Mesothelial cell of epicardium (in vitro differentiated cells): ENCODE measurements at places on chromosomes 1 and 21.

- no peak overlapping the region for H3K4me3 ChIP-seq
- H3K4me1 ChIP-seq: peaks cover 6% of the 10 kb centered on the region
- H3K27me3 ChIP-seq: peaks cover 27% of the 10 kb centered on the region
- no peak for DNase-seq
- H3K27ac ChIP-seq: no peak overlapping the region
These were observed 72.2 kb upstream of the C1orf87 start for GRCh38 chr1:60145771-60146170.

DNA sequence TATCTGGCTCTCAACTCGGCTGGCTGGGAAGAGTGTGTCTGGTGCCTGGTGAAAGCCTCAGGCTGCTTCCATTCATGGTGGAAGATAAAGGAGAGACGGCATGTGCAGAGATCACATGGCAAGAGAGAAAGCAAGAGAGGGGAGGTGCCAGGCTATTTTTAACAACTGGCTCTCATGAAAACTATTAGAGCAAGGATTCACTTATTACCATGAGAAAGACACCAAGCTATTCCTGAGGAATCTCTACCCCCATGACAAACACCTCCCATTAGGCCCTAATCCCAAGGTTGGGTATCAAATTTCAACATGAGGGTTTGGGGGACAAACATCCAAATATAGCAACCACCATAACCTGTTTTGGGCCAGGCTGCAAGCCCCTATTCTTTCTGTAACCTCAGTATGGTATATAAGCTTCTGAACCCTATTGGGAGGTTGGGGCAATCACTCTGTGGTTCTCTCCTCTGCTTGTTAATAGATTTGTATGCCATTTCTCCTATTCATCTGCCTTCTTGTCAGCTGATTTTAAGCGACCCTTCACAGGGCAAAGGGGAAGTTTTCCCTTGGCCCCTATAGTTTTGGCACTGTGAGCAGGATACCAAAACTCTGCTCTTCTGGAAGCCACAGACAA lies 179.0 kb upstream of the TNR start:
- H3K4me1 ChIP-seq: peaks cover 21% of the 10 kb centered on the region
- H3K36me3 ChIP-seq: peaks cover 23% of the 10 kb centered on the region
- no peak overlapping the region for H3K27ac ChIP-seq
- H3K4me3 ChIP-seq: no peak overlapping the region
- H3K27me3 ChIP-seq: no peaks in the 10 kb centered on the region

- H3K36me3 ChIP-seq: no peaks in the 10 kb centered on the region
- no peak for DNase-seq
- no peaks in the 10 kb centered on the region for H3K27me3 ChIP-seq
- H3K27ac ChIP-seq: peak overlapping the region; percentile 42
These were observed 60.4 kb downstream of the IL12RB2 start for GRCh38 chr1:67368046-67368514.

DNA sequence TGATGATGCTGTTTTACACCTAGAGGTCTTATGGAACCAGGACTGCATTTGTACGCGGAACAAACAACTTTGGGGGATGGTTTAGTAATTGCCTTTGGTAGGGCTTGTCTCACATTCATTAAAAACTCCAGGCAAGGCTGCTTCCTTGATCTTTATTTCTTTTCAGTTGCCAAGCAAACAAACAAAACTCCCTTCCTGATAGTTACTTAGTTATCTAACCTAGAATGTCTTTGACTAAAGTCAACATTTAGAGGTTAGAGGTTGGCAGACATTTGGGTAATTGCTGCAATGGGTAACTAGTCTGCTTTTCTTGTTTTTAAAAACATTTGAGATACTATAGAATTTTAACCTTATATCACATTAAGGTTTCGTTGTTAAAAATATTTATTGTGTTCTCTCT lies 500.9 kb upstream of the PTBP2 start:
- H3K36me3 ChIP-seq: no peaks in the 10 kb centered on the region
- H3K4me1 ChIP-seq: peaks cover 2% of the 10 kb centered on the region
- DNase-seq: no peak
- H3K27ac ChIP-seq: no peak overlapping the region
- no peaks in the 10 kb centered on the region for H3K27me3 ChIP-seq
- no peak overlapping the region for H3K4me3 ChIP-seq

GRCh38 chr1:32466761-32467160 lies 1.9 kb downstream of the ZBTB8B start:
- DNase-seq: no peak
- no peaks in the 10 kb centered on the region for H3K27me3 ChIP-seq
- H3K36me3 ChIP-seq: no peaks in the 10 kb centered on the region
- H3K4me1 ChIP-seq: peaks cover 14% of the 10 kb centered on the region
- no peak overlapping the region for H3K27ac ChIP-seq

GRCh38 chr1:84570436-84571149 lies 3.6 kb downstream of the CTBS start:
- no peak overlapping the region for H3K27ac ChIP-seq
- no peak overlapping the region for H3K4me3 ChIP-seq
- peaks cover 18% of the 10 kb centered on the region for H3K36me3 ChIP-seq

- no peaks in the 10 kb centered on the region for H3K36me3 ChIP-seq
- peak overlapping the region; percentile 87 for H3K27ac ChIP-seq
- H3K4me3 ChIP-seq: peak overlapping the region; percentile 1
These were observed 205.7 kb downstream of the FOXD2 start for GRCh38 chr1:47643306-47644211.

DNA sequence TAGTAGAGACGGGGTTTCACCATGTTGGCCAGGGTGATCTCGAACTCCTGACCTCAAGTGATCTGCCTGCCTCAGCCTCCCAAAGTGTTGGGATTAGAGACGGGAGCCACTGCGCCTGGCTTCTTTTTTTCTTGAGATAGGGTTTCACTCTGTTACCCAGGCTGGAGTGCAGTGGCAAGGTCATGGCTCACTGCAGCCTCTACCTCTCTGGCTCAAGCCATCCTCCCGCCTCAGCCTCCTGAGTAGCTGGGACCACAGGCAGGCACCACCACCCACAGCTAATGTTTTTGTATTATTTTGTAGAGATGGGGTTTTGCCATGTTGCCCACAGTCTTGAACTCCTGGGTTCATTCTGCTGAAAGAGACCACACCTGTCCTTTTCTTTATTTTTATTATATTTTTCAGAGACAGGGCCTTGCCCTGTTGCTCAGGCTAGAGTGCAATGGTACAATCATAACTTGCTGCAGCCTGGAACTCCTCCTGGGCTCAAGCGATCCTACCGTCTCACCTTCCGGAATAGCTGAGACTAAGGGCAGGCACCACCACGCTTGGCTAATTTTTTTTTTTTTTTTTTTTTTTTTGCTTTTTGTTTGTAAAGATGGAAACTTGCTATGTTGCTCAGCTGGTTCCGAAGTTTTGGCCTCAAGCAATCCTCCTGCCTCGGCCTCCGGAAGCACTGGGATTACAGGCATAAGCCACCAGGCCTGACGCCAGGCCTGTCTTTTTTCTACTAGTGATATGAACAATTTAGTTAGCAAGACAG lies 3.1 kb downstream of the LMNA start:
- peaks cover 2% of the 10 kb centered on the region for H3K27me3 ChIP-seq
- H3K4me3 ChIP-seq: no peak overlapping the region
- DNase-seq: no peak
- H3K36me3 ChIP-seq: peaks cover 4% of the 10 kb centered on the region

GRCh38 chr1:67973051-67973450 lies 77.4 kb downstream of the DIRAS3 start:
- no peak for DNase-seq
- H3K4me3 ChIP-seq: no peak overlapping the region
- H3K27me3 ChIP-seq: no peaks in the 10 kb centered on the region
- no peak overlapping the region for H3K27ac ChIP-seq
- no peaks in the 10 kb centered on the region for H3K4me1 ChIP-seq
- H3K36me3 ChIP-seq: no peaks in the 10 kb centered on the region

- DNase-seq: no peak
- H3K4me1 ChIP-seq: peaks cover 2% of the 10 kb centered on the region
- no peak overlapping the region for H3K4me3 ChIP-seq
- H3K27me3 ChIP-seq: no peaks in the 10 kb centered on the region
- H3K36me3 ChIP-seq: peaks cover 17% of the 10 kb centered on the region
- H3K27ac ChIP-seq: no peak overlapping the region
These were observed 152.2 kb downstream of the PEX14 start for GRCh38 chr1:10626791-10627410.

DNA sequence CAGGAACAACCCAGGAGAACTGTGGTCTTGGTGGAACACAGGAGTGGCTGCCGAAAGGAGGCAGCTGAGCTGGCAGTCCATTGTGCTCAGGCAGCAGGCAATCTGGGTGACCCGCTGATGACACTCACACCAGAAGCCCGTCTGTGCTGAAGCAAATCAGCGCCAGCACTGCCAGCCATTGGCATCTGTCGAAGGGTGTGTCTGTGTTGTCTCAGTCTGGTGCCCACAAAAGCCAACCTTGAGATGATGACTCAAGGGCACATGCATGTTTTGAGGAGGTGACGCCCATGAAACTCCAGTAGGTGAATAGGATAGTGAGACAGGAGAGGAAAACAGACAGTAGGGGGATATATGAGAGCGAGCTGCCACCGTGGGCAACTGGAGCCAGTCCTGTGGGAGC lies 167.3 kb downstream of the KAZN start:
- H3K36me3 ChIP-seq: peaks cover 13% of the 10 kb centered on the region
- peaks cover 13% of the 10 kb centered on the region for H3K4me1 ChIP-seq
- no peaks in the 10 kb centered on the region for H3K27me3 ChIP-seq
- no peak overlapping the region for H3K4me3 ChIP-seq
- no peak overlapping the region for H3K27ac ChIP-seq

DNA sequence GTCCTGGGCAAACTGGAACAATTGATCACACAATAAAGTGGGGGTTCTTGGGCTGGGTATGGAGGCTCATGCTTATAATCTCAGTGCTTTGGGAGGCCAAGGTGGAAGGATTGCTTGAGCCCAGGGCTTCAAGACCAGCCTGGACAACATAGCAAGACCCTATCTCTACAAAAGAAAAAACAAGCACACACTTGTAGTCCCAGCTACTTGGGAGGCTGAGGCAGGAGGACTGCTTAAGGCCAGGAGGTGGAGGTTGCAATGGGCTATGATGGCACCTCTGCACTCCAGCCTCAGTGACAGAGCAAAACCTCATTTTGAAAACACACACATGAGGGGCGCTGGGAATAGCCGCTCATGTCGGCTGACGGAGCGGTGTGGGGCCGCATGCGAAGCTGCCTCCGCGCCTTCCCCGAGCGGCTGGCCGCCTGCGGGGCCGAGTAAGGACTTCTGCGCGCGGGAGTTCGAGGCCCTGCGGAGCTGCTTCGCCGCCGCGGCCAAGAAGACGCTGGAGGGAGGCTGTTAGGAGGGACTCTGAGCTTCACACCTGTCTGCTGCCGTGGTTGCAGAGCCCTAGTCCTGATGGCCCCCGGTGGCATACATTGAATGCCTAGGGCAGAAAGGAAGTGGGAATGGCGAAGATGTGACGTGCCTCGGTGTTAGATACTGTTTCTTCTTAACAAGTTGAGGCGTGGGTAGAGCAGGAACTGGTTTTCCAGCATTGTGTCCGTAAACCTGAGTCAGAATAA lies 59.5 kb downstream of the ACBD3 start:
- H3K27me3 ChIP-seq: peaks cover 7% of the 10 kb centered on the region
- H3K27ac ChIP-seq: peak overlapping the region; percentile 76
- H3K4me3 ChIP-seq: no peak overlapping the region
- H3K4me1 ChIP-seq: peaks cover 22% of the 10 kb centered on the region
- DNase-seq: no peak

DNA sequence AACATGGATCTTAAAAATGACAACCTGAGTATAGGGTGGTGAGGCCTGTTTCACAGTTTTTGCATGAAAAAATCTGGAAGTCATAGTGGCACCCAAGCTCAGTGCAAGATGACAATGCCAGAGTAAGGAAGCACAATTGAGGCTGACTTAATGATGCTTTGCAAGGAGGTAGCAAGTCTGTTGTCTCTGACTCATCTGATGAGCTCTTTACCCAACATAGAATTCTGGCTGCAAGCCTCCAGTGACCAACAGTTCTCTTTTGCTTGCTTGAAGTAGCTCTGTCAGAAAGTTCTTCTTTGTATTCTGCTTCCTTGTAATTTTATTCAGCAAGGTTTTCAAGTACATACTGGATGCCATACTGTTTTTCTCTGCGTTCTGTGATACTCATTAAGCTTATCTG lies 117.1 kb downstream of the FOXD2 start:
- peaks cover 58% of the 10 kb centered on the region for H3K27me3 ChIP-seq
- no peak overlapping the region for H3K27ac ChIP-seq
- H3K4me1 ChIP-seq: peaks cover 11% of the 10 kb centered on the region
- no peaks in the 10 kb centered on the region for H3K36me3 ChIP-seq

DNA sequence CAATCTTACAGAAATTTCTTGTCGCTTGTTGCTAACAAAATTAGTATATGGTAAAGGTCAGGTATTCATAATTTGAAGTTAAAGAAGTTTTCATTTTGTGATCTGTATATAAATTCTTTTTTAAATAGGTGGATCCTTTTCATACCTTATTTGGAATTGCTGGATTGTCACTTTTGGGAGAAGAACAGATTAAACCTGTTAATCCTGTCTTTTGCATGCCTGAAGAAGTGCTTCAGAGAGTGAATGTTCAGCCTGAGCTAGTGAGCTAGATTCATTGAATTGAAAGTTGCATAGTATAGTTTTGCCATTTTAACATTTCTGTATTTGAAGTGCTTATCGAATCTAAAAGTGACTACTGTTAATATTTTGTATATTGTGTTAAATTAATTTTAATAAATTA lies 2.3 kb upstream of the MSH4 start:
- DNase-seq: no peak
- peaks cover 17% of the 10 kb centered on the region for H3K4me1 ChIP-seq
- peaks cover 46% of the 10 kb centered on the region for H3K36me3 ChIP-seq

GRCh38 chr1:206766251-206766856 lies 4.2 kb upstream of the IL19 start:
- H3K4me3 ChIP-seq: no peak overlapping the region
- no peak for DNase-seq
- H3K36me3 ChIP-seq: no peaks in the 10 kb centered on the region
- peaks cover 18% of the 10 kb centered on the region for H3K4me1 ChIP-seq

GRCh38 chr1:68976916-68977610 lies 480.2 kb upstream of the DEPDC1 start:
- no peak overlapping the region for H3K4me3 ChIP-seq
- no peaks in the 10 kb centered on the region for H3K27me3 ChIP-seq
- H3K36me3 ChIP-seq: no peaks in the 10 kb centered on the region
- H3K27ac ChIP-seq: no peak overlapping the region
- no peak for DNase-seq

DNA sequence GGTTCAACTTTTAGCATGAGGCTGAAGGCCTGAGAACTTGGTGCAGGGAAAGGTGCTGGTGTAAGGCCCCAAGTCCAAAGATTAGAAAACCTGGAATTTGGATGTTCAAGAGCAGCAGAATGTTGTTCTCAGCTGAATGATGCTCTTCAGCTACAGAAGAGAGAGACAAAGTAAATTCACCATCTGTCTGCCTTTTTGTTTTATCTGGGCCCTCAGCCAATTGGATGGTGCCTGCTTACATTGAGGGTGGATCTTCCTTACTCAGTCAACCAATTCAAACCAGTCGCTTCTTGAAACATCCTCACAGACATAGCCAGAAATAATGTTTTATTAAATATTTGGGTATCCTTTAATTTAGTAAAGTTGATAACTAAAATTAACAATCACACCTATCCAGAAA lies 748.2 kb upstream of the ADAMTS5 start:
- H3K27ac ChIP-seq: no peak overlapping the region
- no peak for DNase-seq
- no peaks in the 10 kb centered on the region for H3K27me3 ChIP-seq
- H3K4me1 ChIP-seq: no peaks in the 10 kb centered on the region
- H3K36me3 ChIP-seq: no peaks in the 10 kb centered on the region
- no peak overlapping the region for H3K4me3 ChIP-seq
